Stimulated activated CD8-positive, alpha-beta memory T cell treated with anti-CD3 and anti-CD28 coated beads, Interleukin-15, amount 100 ng/mL, for 48 hours (primary cell): ENCODE measurements at places on chromosomes 6 and 20.

DNA sequence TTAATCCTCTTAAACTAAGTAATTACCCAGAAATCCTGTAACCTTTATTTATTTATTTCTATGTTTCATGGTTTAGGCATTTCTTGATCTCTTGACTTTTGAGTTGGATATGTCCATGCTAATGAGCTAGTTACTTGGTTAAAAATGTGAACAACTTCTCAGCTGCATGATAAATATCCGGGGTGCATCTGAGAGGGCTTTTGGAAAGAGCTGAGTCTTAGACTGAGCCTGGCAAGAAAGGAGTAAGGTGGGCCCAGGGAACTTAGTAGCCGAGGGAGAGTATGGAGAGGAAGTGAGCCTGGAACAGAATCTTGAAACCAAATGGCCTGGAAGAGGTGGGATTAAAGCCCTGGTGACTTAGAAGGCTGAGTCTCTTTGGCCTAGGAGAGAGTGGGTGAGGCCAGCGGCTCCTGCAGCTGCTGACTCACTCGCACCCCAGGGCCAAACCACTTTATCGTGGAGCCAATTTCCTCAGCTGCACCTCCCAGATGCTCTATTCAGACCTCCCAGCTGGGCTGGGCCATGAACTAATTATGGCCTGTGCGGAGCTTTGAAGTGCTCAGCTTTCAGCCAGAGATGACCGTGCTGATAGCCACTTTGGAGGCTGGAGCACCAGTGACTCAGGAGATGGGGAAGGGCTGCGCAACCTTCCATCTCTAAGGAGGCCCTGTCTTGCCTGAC lies 19.1 kb downstream of the TGM3 start:
- no peak for DNase-seq

GRCh38 chr6:142810952-142811514 lies 133.9 kb downstream of the HIVEP2 start:
- no peak for DNase-seq

DNA sequence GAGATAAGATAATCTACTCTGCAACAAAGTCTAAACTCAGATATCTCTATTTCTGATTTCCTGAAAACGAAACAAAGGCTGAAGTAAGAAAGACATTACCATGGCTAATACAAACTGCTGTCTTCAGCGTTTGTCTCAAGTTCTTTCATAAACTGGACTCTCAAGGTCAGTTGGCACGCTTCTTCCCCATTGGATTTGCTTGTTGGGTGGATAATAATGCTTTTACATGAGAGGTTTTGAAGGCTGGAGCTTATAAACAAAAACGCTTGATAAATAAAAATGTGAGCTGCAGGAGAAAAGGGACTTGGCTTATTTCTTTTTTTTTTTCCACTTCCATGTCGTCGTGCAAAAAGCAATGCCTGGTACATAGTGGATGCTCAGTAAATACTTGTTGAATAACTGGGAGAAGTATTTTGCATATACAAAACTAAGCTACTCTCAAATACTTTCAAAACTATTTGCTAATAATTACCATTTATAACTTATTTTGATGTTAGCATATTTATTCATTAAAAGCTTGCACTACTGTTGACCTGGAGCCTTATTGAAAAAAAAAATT lies 65.7 kb upstream of the EEF1A1 start:
- no peak for DNase-seq

DNA sequence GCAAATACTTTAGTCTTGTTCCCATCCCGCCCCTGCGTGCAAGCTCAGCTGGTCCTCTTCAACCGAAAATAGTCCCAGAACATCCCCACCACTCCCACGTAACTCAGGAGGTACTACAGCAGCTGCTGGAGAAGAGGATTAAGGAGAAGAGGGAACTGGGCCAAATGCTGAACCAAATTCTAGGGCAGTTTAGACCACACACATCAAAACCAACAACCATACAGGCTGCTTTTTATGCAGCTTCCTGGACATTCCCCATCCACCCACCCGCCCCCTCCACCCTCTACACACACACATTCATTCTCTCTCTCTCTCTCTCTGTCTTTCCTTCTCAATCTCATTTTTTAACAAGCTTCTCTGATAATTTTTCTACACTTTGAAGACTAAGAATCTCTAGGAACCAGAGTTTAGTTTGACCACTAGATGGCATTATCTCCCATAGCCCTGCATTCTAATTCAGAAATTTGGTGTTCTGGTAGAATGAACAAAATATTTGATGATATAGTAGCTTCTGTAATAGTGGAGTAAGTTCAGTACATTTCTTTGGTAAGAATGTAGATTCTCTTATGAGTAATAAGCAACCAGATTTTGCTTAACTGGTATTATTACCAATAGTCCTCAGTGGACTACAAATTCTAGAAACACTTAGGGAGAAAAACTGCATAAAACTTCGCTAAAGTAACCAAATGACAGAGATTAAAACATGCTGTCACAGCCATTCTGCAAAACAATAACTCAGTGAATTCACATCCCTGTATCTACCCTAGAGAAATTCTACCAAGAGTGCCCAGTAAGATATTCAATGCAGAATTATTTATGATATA lies 52.1 kb upstream of the BEND6 start:
- no peak for DNase-seq

DNA sequence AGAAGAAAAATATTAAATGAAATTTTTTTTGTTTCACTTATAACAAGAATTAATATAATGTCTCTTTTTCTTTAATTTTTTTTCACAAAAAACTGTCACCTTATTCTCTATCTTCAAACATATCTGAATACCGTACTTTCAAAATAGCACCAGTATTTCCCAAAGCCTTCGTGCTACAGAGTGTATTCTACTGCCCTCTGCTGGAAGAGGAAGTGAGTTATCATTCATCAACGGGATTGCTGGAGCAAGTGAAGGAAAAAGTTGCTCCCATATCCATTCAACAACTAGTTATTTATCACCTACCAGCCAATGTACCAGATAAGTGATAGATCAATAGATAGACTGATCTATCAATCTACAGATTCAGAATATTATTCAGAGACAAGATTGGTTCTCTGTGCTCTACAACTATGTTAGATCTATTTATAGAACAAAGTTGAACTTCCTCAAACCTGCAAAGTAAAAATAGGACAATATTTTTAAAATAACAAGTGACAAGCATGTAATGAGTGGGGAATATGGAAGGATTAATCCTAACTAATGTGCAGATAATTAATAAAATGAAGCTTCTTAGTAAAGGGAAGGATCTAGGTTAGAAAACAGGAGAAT lies 26.7 kb upstream of the TFAP2B start:
- DNase-seq, result no peak

GRCh38 chr6:28772480-28773381 lies 151.1 kb downstream of the TRIM27 start:
- no peak for DNase-seq

DNA sequence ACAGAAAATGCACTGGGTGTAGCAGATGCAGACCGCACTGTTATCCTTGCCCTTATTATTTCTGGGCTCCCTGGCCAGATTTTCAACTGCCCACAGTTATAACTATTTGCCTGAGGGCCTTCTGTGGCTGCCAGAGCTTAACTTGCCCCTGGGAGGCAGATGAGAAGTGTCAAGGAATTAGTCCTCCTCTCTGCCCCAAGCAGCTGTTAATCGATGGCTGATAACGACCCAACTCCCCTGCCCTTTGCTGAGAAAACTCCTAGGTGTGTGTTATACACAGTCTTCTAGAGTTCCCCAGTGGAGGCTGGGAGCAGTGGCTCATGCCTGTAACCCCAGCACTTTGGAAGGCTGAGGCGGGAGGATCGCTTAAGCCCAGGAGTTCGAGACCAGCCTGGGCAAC lies 44.4 kb upstream of the SHLD1 start:
- DNase-seq, result no peak

GRCh38 chr6:167394820-167395219 lies 69.9 kb downstream of the TTLL2 start:
- no peak for DNase-seq

- no peak for DNase-seq
Observed at GRCh38 chr6:131640100-131640499, 3.0 kb downstream of the ENPP3 start.

GRCh38 chr20:55353206-55353605 lies 652.1 kb downstream of the CBLN4 start:
- DNase-seq, result no peak

GRCh38 chr6:150250826-150251225 lies 108.0 kb downstream of the PPP1R14C start:
- DNase-seq, result no peak

DNA sequence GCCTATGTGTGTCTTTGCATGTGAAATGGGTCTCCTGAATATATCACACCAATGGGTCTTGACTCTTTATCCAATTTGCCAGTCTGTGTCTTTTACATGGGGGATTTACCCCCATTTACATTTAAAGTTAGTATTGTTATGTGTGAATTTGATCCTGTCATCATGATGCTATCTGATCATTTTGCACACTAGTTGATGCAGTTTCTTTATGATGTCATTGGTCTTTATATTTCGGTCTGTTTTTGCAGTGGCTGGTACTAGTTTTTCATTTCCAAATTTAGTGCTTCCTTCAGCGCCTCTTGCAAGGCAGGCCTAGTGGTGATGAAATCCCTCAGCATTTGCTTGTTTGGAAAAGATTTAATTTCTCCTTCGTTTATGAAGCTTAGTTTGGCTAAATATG lies 555.2 kb upstream of the BTBD3 start:
- no peak for DNase-seq

- no peak for DNase-seq
Observed at GRCh38 chr6:148770408-148771211, 23.8 kb downstream of the UST start.

GRCh38 chr6:100427452-100427851 lies 37.3 kb downstream of the SIM1 start:
- DNase-seq, result no peak

GRCh38 chr20:62736026-62736406 lies 27.4 kb downstream of the NTSR1 start:
- no peak for DNase-seq

DNA sequence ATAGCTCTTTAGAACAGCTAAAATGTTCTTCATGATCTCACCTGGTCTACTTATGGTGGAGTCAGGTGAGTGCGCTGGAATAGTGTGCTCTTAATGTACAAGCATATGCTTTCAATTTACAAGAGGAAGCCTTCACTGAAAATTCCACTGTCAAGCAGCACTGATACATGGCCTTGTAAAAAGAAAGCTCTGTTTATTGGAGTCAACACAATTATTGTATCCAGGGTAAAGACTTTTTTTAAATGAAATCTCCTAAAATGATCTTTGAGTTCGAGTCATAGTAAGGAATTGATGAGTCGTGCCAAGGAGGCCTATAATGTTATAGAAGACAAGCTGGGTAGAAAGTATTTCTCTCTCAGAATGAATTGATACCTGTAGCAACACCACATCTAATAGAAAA lies 41.6 kb upstream of the CARMIL1 start:
- no peak for DNase-seq

DNA sequence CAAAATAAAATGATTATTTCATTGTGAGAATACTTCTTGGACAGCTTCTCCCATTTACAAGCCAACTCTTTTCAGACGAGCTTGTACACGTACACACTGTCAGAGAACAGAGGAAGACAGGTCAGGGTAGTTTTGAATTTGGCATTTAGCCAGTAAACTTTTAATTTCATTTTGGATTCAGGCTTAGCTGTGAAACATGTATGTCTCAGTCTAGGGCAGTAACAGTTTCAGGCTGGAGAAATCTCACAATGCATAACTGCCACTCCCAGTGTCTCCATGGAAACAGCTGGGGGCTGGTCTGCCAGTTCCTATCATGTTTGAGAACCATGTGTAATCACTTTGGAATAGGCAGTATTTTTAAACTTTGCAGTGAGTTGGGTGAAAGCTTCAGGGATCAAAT lies 22.0 kb upstream of the QKI start:
- DNase-seq, result no peak

DNA sequence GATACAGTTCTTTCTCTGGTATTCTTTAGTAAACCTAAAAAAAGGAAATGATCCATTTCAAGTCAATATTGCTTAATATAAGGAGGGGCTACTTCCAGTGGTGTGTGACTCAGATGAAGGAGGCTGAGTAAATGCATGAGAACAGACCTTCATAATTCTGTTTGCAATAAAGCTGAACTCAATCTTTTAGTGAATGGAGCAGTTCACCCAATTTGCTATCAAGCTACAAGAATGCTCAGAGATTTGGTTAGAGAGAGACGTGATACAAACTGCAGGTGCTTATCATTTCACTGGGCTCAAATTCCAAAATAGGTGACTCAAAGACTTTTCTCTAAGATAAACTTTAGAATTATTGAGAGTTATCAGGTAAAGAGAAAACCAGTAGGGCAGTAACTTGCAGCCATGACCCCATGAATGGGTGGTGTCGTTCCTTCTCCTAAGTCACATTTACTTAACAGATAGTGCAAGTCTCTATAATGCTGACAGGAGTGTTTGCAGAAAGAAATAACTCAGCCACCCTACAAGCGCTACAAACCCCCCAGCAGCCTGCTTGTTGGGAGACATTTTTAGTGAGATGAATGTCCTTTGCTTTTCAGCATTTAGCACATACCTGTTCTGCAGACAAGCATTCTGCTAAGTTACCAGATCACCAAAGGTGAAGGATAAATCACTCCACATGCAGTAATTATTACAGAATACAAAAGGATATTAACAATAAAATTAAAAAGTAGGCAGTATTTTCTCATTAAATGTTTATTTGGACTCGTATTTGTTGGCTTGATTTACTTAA lies 16.4 kb upstream of the BLOC1S5 start:
- DNase-seq, result no peak

DNA sequence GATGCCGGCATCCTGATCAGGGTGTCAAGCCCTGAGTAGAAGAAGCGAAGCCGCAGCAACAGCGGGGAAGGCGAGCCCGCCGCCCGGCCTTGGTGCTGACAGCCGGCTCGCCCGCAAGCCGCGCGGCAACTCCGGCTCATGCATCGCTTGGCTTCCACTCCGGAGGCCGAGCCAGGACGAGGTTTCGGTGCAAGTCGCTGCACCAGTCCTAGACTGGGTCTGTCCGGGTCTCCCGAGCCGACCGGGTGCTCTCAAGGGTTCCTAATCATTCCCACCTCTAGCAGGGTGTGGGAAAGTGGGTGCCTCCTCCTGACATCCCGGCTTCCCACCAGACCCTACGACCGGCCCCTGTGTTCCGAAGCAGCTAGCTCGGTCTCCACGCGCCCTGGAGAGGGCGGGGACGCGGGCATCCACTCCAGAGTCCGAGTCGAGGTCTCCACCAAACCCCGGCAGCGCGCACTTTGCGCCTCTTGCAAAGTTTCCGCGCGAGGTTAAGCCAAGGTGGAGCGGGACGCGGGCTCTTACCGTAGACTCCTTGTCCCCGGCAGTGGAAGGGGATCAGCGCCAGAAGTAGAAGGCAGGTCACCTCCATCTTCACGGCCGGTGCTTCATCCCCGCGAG lies 1.4 kb downstream of the MDGA1 start:
- peak; percentile 5 for DNase-seq

DNA sequence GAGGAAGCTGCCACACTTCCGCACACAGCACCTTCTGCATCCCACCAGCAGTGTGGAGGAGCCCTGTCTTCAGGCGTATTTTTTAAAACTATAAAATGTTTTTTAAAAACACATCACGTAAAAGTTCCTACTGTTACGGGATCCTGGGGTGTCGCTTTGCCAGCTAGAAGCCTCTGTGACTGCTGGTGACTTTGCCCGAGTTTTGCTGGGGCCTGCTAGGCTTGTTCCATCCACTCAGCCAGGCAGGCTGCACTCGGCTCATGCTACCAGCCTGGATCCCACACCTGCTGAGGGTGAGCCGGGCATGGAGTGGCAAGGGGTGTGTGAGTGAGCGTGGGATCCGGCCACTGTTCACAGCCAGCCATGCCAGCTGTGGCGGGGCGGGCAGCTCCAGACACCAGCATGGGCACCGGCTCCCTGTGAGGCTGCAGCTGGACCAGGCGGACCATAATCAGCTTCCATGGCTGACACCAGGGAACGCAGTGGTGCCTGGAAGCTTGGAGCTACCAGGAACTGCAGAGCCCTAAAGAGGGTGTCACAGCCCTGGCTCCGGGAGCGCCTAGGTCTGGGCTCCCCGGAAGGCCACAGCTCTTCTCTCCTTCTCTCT lies 12.3 kb upstream of the SLCO4A1 start:
- no peak for DNase-seq
